SJCRH30 (cell line): ENCODE measurements at places on chromosomes 1 and 21. TPM values are rescaled to one million over a fixed set of nuclear protein-coding genes. Genes with fewer than 3 reads are reported as not detected.

The CD52 gene
- total RNA-seq, result not detected in 2 replicates

DNA sequence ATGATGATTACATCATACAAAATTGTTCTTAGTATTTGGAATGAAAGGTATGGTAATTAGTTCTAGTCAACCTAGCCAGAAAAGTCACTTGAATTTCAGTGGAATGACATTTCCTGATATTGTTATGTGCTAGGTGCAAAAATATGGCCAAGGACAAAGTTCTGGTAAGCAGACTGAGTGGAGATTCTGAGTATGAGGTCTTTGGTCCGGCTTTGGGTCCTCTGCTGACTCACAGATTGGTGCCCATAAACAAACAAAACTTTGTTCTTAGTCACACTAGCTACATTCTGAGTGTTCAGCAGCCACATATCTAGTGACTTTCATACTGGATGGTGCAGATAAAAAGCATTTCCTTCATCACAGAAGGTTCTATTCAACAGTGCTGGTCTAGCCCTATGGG is 206.1 kb downstream of the ZNF648 start:
- no peak for DNase-seq

- DNase-seq, result no peak
Observed at GRCh38 chr1:156623946-156624813, 5.0 kb downstream of the HAPLN2 start.

DNA sequence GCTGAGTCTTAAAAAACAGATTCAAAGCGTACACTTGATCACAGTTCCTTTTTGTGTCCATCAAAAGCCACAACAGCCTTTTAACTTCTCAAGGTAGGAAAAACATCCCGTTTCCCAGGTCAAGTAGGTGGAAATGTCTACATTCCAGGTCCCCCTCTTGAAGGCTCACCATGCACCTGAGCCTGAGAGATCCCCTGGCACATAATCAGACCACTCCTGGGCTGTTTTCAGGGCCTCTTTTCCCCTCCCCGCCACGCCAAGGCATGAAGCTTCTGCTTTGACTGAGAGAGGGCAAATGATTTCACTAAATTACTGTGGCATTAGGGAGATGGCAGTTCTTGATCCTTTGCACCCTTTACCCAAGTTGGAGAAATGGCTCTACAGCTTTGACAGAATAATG is 21.7 kb downstream of the CNN3 start:
- no peak for DNase-seq

- DNase-seq, result no peak
Observed at GRCh38 chr1:96837057-96837780, 115.6 kb downstream of the PTBP2 start.

GRCh38 chr1:1120866-1121591 is 5.1 kb upstream of the C1orf159 start:
- no peak for DNase-seq

- no peak for DNase-seq
Observed at GRCh38 chr1:27132624-27133023, 22.3 kb downstream of the SLC9A1 start.

DNA sequence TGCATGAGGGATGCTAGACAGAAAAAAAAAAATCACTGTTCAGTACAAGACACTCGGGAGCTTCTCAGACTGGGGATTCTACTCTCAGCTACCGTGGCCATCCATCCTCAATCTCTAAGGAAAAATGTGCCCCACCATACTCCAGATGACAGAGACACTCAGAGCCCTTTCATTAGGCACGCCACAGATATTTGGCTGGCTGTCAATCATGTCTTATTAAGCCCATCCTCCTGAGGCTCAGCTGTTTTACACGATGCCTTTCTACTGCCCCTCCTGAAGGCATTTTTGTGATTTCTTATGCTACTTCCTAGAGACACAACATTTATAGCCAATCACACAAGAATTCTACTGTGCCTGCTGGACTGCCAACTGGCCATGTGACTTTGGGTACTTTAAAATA is 92.9 kb downstream of the KIF14 start:
- no peak for DNase-seq

The GPR3 gene
- total RNA-seq, result 8.3 TPM in 2 replicates

The SFN gene
- 0.14 and 0.15 TPM in 2 replicates for total RNA-seq

DNA sequence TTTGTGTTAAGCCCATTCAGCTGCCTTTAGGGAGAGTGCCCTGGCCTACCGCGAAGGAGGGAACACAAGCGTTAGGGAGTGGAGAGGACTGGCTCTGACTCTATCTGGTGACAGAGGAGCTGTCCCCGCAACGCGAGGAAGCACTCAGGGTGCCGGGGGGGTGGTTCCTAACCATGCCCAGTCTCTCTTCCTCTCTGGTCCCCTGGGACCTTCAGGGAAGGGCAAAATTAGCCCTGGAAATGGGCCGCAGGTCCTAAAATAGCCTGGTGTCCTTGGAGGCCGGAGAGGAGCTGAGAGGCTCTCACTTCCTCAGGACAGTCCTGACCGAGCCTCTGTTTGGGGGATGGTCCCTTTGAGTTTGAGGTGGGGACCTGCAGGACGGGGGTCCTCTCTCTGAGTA is 5.8 kb downstream of the SLC45A1 start:
- DNase-seq, result peak; percentile 37

DNA sequence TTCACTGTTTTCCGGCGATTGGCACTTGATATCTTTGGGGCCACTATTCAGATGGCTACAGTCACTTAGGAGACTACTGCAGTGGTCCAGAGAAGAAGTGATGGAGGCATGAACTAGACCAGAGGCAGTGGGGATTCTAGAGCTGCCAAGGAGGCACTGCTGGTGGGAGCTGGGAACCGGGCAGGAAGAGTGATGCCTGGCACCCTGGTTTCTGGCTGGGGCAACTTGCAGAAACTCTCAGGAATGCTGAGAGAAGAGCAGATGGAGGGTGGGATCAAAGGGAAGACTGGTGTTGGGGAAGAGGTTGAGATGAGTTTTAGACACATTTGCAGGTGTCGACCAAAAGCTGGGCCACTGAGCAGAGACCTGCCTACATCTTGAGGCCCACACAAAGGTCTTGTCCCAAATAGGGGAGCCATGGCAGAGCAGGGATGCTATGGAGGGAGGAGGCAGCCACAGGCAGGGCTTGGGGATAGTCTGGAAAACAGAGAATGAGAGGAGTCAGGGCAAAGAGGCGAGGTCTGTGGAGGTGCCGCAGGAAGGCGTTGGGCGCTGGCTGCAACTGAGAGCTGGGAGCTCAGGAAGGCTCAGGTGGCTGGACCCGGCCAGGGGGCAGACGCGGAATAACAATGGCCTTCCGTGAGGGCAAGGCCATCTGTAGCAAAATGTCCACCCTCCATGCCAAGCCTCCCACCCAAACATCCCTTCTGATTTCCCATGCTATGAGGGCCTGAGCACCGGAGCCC is 118.9 kb downstream of the TOMM20 start:
- DNase-seq, result no peak

DNA sequence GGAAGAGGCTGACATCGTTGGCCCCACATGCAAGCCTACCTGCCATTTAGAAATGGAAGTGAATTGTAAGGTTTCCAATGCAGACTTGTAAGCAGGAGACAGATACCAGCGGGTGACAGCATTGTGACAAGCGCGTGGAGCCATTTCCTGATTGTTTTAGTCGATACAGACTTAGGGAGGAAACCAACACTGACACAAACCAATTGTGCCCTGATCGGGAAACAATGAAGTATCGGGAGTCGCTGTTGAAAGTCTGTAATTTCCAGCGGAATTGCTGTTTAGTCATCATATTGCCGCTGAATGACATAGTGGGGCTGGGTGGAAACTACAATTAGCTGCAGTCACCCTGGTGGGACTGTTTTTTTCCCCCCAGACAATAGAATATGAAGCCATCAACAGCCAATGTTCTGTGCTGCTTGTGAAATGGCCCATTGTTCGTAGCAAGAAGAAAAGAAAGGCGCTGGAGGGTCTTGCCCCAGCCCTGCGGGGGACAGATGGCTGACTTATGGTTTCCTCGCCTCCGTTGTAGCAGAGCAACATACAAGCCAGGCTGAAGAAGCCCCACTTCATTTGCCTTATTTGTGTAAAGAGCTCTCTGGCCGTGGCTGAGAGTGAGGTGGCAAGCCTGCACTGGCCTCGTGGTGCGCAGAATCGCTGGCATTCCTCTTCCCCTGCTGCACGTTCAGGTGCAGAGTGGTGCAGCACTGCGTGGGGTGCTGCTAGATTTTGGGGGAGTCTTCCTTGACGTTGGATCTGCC is 462.7 kb downstream of the CAMTA1 start:
- no peak for DNase-seq

The TSPAN2 gene
- 0.02 TPM in 1 of 2 replicates, not detected in the other for total RNA-seq

DNA sequence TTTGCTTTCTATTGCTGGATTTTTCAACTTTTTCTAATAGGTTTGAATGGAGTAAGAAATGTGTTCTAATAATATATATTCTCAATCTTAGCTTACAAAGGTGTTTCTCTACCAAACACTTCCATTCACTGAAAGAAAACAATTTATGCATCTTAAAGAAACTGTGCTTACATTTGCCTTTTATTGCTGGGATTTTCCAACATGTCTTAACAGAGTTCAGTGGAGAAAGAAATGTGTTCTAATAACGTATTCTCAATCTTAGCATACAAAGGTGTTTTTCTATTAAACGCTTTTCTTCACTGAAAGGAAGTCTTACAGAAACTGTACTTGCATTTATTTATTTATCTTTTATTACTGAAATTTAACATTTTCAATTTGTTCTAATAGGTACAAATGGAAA is 5.6 kb downstream of the CD53 start:
- no peak for DNase-seq

DNA sequence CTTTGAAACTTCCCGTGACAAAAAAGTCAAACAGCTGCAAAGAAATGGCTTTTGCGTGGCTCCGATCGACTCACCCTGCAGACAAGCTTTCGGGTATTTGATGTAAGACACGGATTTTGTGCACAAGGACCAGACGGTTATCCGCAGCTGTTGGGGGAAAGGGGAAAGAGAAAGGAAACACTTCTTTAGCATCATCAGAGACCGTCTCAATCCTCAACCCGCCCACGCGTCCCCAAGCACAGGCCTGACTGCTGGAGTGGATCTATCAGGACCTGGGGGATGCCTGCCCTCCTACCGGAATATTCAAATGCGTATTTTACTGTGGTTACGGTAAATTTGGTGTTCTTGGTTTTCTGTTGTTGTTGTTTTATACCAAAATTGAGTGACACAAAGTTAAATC is 11.2 kb downstream of the WRAP73 start:
- DNase-seq, result peak; percentile 69

DNA sequence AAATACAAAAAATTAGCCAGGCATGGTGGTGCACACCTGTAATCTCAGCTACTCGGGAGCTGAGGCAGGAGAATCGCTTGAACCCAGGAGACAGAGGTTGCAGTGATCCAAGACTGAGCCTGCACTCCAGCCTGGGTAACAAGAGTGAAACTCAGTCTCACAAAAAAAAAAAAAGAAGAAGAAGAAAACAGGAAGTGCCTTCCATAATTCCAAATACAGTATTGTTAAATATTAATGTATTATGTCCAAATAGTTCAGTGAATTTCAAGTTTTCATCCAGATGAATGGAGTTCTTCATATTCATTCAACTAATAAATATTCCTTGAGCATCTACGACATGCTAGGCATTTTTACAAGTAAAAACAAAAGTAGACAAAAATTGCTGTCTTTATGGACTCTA is 33.3 kb downstream of the PLEKHO1 start:
- DNase-seq, result no peak

DNA sequence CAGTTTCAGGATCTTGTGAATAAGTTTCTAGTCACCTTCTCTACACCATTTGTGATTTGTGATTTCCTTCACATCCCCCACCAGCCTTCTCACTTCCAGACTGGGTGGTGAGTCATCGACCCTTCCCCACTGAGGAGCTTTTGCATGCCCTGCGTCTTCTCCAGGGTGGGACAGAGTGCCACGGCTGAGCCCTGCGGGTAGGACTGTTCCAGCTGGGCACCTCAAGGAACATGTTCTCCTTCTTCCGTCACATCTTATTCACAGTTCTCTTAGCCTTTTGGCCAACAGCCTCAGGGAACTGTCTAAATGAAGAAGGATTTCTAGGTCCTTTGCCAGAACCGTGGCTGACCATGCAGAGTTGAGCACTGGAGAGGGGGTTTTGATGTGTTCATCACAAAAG is 116.5 kb downstream of the TMEM53 start:
- DNase-seq, result no peak

GRCh38 chr1:173871091-173871490 is 2.9 kb downstream of the ZBTB37 start:
- DNase-seq, result no peak

GRCh38 chr1:16900751-16901150 is 5.0 kb downstream of the RNU1-2 start:
- DNase-seq, result no peak

DNA sequence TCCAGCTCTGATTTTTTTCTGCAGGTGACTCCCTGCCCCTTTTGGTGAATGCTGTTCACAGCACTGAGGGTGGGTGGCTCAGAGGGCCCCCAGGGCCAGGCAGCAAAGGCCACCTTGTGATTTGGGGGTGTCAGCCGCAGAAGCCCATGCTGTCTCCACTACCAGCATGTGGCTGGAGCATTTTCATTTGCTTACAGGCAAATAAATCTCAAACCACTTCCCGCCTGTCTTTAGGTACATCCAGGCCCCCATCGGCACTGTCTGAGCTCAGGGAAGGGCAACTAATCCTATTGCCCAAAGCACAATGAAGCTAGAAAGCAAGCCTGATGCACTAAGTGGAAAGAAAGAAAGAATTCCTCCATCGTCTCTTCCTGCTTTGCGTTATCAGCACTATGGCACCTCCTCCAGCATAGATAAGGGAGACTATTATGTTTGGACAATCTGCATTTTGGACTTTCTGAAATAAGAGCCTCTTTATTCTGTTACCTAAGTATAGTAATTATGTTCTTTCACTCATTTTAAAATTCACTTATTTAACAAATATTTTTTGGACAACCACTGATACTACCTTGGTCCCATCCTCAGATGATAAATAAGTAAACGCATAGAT is 100.5 kb upstream of the TLR5 start:
- no peak for DNase-seq

- no peak for DNase-seq
Observed at GRCh38 chr1:66415281-66415680, 118.7 kb upstream of the SGIP1 start.

DNA sequence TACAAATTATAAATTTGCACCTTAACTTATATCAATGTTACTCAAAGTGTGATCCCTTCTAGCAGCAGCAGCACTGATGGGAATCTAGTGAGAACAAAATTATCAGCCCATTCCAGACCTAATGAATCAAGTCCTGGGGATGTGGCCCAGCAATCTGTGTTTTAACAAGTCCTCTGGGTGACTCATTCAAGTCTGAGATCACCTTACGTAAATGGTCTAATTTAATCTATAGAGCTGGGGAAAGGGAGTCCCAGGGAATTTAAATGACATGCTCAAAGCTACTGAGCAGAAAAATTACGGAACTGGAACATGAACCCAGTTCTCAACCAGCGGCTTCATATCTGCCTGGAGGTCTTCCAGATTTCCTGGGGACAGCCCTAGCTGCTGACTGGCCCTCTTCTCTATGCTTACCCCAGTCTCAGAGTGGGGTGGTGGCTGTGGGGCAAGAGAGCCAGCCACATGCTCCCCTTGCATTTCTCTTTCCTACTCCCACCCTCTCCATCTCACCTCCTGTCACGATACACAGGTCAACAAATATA is 220.0 kb downstream of the TM2D1 start:
- DNase-seq, result no peak
